ENCODE measurements at places on chromosomes 5 and 9.
A peak's percentile ranks its signal among the peaks of the same experiment; 100 is the strongest.

GRCh38 chr5:11040345-11040744, 279.3 kb upstream of the DAP start:
- no peak for DNase-seq

GRCh38 chr5:99122976-99123375, 194.2 kb upstream of the CHD1 start:
- DNase-seq: no peak

DNA sequence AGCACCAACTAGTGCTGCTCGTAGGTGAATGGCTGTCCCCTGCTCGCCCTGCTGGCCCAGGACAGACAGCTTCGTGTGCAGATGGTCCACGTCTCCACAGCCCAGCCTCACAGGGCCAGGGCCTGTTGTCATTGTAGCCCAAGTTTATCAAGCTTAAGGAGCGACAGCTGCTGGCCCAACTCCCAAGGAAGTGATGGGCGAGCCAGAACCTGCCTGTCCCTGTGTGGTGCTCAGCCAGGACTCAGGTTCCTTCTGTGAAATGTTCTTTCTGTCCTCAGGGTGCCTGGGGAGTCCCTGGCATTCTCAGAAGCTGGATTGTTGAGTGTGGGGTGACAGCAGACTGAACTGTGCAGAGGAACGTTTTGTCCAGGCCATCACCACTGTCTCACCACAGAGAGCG, 16.4 kb downstream of the TRIP13 start:
- no peak for DNase-seq

GRCh38 chr9:117080765-117081390, 334.0 kb downstream of the ASTN2 start:
- DNase-seq: no peak

- DNase-seq: no peak
These were observed 153.9 kb downstream of the SMC2 start for GRCh38 chr9:104247899-104248460.

GRCh38 chr5:107598958-107599357, 71.8 kb downstream of the EFNA5 start:
- DNase-seq: no peak

- no peak for DNase-seq
These were observed 276.2 kb upstream of the SLC24A2 start for GRCh38 chr9:20065046-20065445.

DNA sequence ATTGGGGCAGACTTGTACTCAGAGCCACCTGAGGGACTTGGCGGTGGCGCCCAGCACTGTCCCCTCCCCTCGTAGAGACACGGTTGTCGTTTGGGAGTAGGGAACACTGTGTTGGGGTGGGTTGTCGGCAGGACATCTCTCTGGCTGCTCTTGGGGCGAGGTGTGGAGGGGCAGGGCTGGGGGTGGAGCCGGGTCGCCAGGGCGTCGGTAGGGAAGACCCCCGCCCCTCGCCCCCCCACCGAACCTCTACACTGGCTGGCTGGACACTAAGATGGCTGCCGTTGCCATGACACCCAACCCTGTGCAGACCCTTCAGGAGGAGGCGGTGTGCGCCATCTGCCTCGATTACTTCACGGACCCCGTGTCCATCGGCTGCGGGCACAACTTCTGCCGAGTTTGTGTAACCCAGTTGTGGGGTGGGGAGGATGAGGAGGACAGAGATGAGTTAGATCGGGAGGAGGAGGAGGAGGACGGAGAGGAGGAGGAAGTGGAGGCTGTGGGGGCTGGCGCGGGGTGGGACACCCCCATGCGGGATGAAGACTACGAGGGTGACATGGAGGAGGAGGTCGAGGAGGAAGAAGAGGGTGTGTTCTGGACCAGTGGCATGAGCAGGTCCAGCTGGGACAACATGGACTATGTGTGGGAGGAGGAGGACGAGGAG, 778 bp downstream of the TRIM41 start:
- peak; percentile 76 for DNase-seq

DNA sequence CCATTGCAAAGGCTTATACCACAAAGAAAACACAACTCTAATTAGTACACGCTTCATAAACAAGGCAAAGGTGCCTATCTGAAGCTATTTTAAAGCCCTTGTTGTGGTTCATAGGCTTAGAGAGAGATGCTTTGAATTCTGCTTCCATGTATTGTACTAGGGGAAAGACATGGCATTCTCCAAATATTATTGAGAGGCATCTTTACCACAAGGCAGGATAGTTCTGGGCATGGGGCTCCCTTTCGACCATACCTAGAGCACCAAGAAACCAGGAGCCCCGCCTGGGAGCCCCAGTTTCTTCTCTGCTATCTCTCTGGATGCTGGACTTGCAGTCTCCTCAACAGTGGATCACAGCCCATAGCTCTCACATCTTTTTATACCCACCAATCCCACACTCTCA, 93.7 kb downstream of the NFIB start:
- DNase-seq: no peak

- peak; percentile 48 for DNase-seq
These were observed 19.8 kb downstream of the JADE2 start for GRCh38 chr5:134545070-134545868.

GRCh38 chr9:106929471-106930177, 66.7 kb downstream of the ZNF462 start:
- no peak for DNase-seq

DNA sequence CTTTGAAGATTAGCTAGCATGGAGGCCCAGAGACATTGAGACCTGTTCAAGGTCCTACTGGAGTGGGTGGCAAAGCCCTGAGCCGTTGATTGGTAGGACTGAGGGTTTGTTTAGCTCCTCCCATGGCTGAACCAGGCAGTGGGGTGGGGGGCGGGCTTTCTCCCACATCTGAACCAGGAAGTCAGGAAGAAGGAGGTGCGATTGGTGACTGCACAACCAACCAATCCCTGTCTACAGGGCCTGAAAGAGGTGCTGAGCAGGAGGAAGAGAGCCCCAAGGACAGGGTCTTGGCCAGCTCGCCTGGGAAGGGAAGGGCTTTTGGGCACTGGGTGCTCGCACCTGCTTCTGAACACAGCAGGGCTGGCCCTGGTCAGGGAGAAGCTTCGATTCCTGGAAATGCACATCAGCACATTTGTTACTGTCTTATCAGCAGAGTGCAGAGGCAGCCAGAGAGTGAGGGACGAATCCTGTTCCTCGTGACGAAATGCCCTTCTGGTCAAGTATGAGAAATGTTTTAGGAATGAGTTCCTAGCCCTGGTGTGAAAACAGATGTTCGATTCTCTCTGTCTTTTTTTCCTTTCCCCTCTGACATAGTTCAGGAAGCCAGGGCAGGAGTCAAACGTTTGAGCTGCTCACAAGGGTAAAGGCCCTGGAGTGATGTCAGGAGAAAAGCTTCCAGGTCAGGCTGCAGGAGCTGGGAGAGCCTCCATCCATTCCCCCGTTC, 294.8 kb upstream of the KLF4 start:
- DNase-seq: no peak

All from natural killer cell (primary cell).